Posterior cingulate gyrus (tissue), 11 donors: ENCODE measurements at places on chromosomes 3 and 15.

DNA sequence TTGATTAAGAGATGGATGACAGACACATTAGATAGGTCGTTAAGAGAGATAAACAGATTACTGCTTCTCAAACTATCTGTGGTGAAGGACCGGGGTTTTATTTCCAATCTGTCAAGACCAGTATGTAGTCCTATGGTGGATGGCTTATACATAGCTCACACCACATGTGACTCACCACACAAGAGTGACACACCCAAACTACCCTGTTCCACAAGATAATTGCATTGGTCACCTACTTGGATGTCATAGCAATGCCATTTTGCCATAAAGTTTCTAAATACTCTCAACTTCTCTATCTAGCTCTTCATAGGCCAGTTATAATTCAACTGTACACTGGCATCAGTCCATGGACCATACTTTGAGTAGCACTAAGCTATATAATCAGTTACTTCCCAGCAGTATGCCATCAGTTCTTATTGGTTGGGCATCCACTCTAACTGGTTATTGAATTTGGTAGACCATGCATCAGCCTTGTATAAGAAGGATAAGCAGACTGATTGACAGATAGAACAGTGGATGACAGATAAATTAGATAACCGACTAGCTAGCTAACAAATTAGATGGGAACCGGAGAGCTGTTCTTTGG, 11.6 kb downstream of the WWTR1 start:
- no peak for DNase-seq

GRCh38 chr15:73950479-73950830, 24.2 kb downstream of the LOXL1 start:
- peak; percentile 27 for DNase-seq

DNA sequence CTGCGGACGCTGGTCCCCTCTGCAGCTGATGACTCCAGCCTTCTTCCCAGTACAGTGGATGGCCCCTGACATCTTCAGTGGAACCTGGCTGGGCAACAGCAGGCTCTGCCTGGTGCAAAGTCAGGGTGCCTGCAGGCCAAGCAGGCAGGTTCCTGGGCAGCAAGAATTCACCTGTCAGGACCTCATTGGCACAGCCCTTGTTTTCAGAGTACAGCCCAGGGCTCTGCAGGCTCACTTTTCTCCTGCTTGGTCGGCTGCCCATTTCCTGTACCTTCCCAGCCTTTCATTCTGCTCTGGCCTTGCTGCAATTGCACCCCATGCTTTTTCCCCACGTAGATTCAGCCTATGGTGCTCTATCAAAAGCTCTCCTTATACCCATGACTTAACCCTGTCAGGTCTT, 56.0 kb downstream of the LRTM1 start:
- DNase-seq = no peak

GRCh38 chr3:47411696-47412452, 31.1 kb downstream of the PTPN23 start:
- DNase-seq = peak; percentile 84

DNA sequence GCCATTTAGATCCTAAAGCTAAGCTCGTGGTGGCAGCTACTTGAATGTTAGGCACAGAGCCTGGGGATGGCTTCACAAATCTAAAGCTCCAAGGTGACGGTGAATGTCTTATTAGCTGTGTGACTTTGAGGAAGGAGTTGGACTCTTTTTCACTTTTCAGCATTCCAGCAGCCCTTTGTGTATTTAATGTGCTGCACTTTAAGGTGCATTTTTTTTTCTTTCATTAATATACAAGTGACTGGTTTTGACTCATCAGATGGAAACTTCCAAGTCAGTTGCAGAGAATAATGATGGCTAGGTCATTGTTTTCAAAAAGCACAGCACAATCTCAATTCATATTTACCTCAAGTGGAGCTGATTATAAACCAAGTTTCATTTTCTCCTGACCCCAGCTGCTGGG, 55.8 kb downstream of the TMED3 start:
- no peak for DNase-seq

DNA sequence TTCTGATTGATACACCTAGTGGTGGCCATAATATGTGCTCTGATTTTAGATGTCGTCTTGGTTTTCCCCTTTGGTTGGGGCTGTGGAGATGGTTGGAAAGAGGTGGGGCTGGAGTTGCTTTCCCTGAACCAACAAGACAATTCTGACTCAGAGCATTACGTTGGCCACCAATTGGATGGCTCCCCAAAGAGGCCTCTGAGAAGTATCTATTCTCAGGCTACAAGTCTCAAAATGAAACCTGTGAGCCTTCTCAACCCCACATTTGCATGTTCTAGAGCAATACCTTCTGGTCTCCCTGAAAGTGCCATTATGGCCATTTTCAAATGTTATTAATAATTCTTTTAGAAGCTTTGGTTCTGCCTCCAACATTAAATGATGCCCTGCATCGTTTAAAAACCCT, 188.4 kb upstream of the WNT5A start:
- no peak for DNase-seq

DNA sequence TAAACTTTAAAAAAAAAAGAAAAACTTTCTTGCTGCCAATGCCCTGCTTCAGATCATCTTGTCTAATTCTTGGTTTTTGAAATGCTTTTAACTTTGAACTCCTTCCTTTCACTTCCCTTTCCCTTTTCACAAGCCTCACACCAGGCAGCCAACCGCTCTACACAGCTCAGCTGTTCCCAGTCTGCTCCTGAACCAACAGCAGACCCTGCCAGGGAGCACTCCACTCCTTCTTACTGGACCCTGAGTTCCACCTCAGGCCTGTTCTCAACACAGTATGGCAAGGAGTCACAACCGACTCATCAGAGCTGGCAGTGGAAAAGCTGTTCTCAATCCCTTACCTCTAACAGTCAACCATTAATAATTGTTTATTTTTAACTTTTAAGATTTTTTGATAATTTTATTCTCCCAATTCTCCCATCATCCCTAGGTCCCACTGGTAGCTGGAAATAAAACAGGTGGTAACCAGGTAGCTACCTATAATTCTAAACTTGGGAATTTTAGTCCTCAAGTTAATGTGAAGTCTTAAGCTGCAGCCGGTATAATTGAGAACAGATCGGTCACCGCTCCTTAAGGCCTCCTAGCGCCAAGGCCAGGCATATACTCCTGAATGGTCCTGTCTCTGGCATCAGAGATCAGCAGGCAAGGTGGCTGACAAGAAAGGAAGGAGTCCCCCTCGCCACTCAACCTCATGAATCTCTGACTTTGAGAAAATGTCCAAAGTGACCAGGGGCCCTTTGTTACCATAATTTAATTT, 43.9 kb downstream of the BOC start:
- no peak for DNase-seq

GRCh38 chr3:16067837-16068471, 106.5 kb upstream of the GALNT15 start:
- no peak for DNase-seq

- DNase-seq = no peak
These were observed 26.2 kb downstream of the ATP13A3 start for GRCh38 chr3:194460566-194460965.

DNA sequence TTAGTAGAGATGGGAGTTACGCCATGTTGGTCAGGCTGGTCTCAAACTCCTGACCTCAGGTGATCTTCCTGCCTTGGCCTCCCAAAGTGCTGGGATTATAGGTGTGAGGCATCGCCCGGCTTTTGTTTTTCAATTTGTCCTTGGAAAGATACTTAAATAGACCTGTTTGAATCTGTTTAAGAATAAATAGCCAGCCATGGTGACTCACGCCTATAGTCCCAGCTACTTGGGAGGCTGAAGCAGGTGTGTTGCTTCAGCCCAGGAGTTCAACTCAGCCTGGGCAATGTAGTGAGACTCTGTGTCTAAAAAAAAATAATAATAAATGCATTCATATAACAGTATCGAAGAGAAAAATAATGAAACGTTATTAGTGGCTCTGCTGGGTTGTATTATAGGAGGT, 17.3 kb downstream of the SNAPC5 start:
- no peak for DNase-seq

DNA sequence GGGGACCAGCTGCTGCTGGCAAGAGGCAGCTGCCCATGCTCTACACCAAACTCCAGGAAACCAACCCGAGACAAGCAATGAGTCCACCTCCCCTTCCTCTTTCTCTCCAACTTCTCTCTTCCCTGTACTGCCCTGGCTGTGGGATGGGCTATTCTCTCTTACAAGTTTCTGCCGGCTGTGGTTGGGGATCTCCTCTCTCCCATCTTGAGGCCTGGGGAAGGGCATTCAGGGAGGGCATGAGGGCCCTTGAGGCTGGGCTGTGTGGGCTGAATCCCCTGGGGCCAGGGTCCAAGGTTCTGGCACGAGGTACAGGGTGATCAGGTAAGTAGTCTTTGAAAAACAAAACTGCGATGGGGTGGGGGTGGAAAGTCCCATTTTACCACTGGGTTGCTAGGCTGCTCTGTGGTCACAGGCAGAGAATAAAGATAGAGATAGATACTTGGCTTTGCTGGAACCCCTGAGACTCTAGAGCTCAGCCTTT, 32.3 kb upstream of the CTSH start:
- DNase-seq = no peak

- peak; percentile 8 for DNase-seq
These were observed 93.9 kb upstream of the CCDC80 start for GRCh38 chr3:112734736-112735350.

DNA sequence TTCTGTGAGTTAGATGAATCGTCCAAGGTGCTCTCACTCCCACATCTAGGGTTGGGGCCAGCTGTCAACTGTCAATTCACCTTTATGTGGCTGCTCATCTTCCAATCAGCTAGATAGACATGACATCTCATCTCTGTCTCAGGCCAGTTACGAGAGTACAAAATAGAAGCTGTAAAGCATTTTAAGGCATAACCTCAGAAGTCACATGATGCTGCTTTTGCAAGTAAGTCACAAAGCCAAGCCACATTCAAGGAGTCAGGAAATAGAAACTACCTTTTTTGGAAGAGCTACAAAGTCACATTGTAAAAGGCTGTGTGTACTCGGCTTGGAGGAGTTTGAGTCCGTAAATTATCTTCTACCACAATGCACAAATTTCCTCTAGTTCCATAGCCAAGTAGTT, 5.1 kb upstream of the CCR1 start:
- DNase-seq = no peak
